Activated CD8-positive, alpha-beta memory T cell treated with anti-CD3 and anti-CD28 coated beads for 1 hour (primary cell): ENCODE measurements at places on chromosomes 12 and 14.

DNA sequence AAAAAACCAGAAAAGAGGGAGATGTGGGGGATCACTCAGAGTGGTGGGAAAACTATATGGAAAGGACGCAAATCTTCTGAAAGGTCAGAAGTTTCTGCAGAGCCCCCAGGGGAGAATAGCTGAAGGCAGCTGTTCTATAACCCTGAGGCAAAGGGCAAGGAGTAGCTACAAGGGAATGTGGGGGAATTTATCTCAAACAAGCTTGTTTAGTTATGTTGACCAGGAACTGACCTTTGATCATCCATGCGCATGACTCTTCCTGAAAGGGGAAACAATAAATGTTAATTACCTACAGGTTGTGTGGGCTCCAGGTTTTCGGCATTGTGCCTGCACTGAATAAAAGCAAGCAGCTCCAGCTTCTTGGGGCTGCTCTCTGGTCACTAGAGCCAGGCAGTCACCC, 968.5 kb downstream of the AACS start:
- DNase-seq = no peak

- DNase-seq = no peak
These were observed 44.8 kb upstream of the TMPO start for GRCh38 chr12:98470469-98471082.

- no peak for DNase-seq
These were observed 16.7 kb downstream of the COPZ1 start for GRCh38 chr12:54341378-54342300.

DNA sequence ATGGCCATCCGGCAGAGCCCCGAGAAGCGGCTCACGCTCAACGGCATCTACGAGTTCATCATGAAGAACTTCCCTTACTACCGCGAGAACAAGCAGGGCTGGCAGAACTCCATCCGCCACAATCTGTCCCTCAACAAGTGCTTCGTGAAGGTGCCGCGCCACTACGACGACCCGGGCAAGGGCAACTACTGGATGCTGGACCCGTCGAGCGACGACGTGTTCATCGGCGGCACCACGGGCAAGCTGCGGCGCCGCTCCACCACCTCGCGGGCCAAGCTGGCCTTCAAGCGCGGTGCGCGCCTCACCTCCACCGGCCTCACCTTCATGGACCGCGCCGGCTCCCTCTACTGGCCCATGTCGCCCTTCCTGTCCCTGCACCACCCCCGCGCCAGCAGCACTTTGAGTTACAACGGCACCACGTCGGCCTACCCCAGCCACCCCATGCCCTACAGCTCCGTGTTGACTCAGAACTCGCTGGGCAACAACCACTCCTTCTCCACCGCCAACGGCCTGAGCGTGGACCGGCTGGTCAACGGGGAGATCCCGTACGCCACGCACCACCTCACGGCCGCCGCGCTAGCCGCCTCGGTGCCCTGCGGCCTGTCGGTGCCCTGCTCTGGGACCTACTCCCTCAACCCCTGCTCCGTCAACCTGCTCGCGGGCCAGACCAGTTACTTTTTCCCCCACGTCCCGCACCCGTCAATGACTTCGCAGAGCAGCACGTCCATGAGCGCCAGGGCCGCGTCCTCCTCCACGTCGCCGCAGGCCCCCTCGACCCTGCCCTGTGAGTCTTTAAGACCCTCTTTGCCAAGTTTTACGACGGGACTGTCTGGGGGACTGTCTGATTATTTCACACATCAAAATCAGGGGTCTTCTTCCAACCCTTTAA, 1.5 kb downstream of the FOXG1 start:
- no peak for DNase-seq

GRCh38 chr14:36021591-36022320, 154.8 kb downstream of the PTCSC3 start:
- no peak for DNase-seq

DNA sequence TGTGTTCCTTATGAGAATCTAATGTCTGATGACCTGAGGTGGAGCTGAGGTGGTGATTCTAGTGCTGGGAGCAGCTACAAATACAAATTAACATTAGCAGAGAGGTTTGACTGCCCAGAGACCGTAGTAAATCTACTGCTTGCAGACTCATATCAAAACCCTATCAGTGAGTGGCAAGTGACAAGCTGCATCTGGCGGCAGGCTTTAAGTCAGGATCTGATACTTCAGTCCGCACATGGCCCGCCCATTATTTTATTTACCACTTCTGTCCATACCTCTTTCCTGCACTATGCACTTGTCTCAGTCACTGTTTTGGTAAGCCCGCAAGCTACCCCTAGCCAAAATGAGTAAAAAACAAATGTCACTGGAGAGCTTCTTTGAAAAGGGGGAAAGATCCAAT, 11.4 kb downstream of the CEP128 start:
- no peak for DNase-seq

DNA sequence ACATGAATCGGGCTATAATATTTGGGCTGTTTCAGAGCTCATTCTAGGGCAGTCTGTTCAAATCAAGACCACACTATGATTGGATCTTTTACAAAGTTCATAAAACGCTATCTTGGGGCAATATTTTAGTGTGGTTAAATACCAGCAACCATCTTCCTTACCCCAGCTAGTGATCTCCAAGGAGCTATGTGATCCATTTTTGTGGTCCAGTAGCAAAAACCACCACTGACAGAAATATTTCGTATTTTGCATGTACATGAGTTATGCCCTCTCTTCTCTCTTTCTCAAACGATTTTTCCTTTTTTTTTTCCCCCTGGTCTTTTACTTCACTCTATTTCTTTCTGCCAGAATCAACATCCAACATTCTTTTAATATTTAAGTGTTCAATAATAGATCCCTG, 280.6 kb upstream of the KITLG start:
- DNase-seq = no peak

GRCh38 chr14:50357753-50358395, 38.8 kb downstream of the CDKL1 start:
- no peak for DNase-seq

GRCh38 chr14:96109596-96110355, 70.6 kb downstream of the C14orf132 start:
- DNase-seq = no peak

DNA sequence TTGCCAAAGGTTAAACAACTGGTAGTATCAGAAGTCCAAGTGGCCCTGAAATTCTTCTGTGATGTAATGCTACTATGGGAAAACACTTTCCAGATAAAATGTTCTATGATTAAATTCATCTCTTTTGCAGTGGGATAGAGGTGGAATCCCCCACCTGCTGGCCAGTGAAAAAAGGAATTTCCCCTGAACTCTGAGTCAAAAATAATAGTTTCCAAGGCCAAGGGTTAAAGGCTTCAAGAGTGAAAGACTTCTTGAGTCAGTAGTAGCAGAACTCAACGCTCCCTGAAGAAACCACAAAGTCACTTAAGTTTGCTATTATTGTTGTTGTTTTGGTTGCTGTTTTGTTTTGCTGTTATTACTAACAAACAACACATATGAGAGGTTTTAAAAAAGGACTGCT, 330.8 kb downstream of the SOX5 start:
- no peak for DNase-seq

DNA sequence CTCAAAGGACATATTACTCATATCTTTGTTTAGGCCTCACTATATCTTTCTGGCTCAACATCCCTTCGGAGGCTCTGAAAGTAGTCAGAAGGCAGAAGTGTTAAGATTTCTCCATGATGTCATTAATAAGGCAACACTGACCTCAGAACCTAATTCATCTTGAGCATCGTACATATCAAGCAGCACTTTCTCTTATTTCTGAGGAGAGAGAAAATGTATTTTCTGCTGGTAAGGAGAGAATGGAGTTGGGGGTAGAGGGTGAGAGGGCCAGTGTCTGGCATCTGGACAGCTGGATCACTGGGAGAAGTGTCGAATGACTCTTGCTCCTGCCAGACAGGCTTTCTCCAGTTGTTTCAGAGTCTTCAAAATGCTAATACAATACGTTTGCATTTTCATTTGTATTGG, 213.2 kb upstream of the PRICKLE1 start:
- DNase-seq = no peak
